ENCODE measurements at places on chromosomes 12 and 14.

- DNase-seq, result no peak
These were observed 828.3 kb downstream of the VRK1 start for GRCh38 chr14:97625477-97625876.

- no peak for DNase-seq
These were observed 3.7 kb upstream of the FAIM2 start for GRCh38 chr12:49907352-49907751.

- DNase-seq, result no peak
These were observed 110.8 kb downstream of the SLC35F4 start for GRCh38 chr14:57755018-57755521.

DNA sequence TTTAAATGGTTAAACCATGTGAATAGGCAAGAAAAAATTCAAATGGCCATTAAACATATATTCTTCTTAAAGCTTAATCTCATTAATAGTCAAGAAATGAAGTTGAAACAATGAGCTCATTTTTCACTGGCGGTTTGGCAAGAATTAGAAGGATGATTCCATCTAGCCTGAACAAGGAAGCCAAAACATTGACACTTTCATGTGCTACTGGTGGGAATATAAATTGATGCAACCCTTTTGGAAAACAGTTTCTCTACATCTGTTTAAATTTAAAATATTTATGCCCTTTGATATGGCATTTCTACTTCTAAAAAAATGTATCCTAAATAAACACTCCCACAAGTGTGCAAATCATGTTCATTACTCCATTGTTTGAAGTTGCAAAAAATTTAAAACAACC lies 174.7 kb upstream of the HIF1A start:
- peak; percentile 47 for DNase-seq

DNA sequence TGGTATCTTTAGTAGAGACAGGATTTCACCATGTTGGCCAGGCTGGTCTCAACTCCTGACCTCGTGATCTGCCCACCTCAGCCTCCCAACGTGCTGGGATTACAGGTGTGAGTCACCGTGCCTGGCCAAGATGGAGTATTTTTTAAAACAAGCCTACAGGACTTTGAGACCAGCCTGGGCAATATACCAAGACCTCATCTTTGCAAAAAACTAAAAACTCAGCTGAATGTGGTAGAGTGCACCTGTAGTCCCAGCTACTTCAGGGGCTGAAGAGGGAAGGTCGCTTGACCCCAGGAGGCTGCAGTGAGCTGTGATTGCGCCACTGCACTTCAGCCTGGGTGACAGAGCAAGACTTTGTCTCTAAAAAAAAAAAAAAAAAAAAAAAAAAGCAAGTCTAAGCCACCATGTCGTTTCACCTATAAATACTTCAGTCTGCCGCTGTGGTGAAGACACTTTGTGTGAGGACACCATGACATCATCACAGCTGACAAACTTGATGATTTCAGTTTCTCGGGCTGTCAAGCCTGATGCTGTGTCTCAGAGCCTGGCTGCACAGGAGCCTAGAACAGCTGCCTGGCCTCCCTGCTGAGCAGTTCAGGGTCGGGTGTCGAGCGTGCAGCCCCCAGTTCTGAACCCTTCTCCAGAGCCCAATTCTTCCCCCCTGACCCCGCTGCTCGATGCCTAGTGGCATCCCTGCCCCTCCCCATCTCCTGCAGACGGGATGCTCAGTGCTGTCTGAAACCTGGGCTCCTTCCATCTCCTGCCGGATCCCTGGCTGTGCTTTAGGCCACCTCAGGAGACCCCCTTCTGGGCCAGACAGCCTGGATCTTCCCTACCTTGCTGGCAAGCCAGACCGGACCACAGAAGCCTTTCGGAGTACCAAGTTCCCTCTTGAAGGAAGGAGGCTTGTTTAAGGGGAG lies 119.2 kb upstream of the EVL start:
- DNase-seq, result no peak

- DNase-seq, result no peak
These were observed 59.0 kb upstream of the DLK1 start for GRCh38 chr14:100667656-100668055.

- DNase-seq, result no peak
These were observed 447.2 kb downstream of the APAF1 start for GRCh38 chr12:99092100-99092851.

- DNase-seq, result no peak
These were observed 30.1 kb downstream of the VRK1 start for GRCh38 chr14:96827290-96827689.

All from fibroblast of villous mesenchyme (primary cell).